ENCODE measurements at places on chromosomes 4 and X.

DNA sequence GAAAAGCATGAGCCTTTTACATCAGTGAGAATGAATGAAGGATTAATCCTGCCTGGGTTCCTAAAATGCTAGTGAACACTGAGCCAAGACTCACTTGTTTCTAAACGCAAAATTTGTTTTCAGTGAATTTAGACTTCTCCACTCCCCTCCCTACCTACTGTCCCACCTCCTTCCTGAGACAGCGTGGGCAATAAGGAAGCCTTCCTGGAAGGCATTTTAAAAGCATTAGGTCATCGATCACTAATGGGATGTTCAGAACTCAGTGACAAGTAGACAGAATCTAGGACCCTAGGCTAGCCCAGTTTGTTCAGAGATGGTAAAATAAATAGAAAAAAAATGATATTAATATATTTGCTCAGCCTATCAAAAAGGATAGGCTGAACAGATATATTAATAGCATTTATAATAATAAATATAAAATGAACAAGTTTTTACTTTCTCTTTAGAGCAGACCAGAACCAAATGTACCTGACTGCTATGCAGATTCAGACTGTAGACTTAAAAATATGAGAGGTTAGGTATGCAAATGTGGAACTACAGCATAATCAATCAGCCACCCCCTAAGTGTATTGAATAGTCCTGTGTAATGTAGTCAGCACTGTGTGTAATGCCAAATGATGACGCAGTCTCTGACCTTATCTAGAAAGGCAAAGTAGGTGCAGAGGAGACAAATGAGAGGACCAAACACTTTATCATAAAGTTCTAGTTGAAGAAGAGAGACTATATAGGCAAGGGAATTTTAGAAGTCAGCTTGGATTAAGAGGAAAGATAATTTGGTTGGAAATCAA, 331.1 kb downstream of the GPAT3 start:
- DNase-seq = no peak

- no peak for DNase-seq
Measured at GRCh38 chr4:1531683-1532548, 125.7 kb upstream of the NKX1-1 start.

DNA sequence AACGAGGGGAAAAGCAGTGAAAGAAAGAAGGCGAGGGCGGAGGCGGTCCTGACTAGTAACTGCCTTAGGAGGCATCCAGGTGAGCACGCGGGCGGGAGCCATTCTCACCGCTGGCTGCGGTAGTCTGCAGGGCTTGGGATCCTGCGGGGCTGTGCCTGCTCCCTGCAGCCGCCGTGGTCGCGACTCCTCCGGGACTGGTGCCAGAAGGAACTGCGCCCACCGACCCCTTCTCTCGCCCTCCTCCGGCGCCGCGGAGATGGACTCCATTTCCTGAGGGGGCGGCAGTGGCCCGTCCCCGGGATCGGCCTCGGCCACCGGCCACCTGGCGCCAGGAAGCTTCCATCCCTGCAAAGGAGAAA, 543 bp downstream of the NFXL1 start:
- DNase-seq = peak; percentile 45

DNA sequence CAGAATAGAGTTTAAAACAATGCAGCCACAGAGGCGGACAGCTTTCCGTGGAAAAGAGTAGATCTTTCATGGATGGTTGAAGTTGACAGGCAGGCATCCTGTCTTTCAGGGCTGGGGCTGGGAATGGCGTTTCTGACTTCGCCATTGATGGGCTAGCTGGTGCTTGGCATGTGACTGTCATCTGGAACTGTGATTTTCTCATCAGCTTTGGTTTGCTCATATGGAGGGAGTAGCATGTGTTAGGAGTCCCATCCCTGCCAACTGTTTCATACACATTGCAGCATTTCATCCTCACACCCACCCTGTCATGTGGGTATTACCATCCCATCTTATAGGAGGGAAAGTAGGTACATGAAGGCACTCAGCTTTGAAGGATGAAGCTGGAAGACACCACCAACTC, 49.2 kb upstream of the STX18 start:
- DNase-seq = no peak

DNA sequence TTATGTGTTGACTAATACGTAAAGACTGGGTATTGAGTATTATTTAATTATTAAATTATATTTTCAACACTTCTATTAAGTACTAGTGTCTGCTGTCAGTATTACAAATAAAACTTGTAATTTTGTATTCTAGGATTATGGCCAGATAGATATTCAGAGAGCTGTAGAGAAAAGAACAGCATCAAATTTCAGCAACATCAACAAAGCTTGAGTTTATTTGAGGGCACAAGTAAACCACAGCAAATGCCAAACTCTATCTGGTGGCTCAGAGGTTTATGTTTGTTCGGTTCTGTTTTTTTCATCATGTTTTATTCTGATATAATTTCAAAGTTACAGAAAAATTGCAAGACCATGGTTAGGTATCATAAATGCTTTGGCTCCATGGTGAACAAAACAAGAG, 1530.5 kb downstream of the PCDH18 start:
- no peak for DNase-seq

DNA sequence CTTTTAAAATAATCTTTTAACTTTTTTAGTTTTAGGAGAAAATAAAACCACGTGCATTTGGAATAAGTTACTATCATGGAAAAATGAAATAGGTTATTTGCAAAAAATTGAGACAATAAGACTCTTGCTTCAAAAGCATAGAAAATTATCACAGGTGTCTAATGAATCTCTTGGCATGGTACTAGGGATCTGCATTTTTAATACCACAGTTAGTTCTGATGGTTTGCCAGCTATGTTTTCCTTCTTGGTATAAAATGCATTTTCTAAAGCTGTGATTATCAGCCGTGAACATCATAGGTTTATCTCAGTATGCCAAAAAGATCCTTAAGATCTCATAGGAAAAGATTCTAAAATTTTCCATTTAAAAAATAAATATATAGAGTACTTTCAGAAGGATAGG, 83.9 kb downstream of the RASL11B start:
- DNase-seq = no peak

DNA sequence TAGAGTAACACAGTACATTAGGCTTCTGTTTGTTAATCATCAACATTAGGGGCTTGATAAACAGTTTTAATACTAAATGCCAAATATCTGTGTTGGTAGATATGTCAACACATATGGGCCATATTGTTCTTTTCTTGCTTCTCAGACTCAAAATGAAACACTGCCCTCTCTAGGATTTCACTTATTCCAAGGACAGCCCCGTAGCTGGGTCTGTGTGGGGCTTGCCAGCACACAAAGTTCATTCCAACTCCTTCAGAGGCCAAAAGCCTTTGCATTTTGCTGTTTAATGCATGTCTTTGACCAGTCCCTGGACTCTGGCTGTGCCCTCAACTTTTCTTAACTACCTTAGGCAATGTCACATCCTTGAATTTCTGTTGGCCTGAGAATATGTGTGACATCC, 102.0 kb upstream of the ZNF827 start:
- no peak for DNase-seq

DNA sequence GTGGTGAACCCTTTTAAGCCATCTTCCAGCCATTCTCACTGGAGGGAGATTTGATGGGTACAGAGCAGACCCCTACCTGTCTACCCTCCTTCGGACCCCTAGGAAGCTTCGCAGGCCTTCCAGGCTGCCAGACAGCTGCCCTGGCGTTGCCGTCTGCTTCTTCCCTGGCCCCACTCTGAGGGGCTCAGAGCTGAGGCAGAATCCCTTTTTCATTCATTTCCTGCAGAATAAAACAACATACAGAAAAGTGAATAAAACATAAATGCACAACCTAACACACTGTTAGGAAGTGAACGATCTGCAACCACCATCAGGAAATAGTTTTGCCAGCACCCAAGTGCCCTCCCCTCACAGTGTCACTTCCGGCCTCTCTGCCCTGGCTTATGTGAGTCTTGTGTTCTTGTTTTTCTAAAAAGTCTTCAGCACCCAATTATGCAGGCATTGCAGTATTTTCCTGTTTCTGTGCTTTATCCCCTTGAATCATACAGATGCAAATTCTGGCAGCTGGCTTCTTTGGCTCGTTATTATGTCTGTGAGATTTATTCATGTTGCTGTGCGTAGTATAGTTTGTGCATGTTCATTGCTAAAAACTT, 5.6 kb upstream of the ADD1 start:
- peak; percentile 57 for DNase-seq

GRCh38 chrX:151151665-151152267, 24.6 kb upstream of the GPR50 start:
- peak; percentile 46 for DNase-seq

DNA sequence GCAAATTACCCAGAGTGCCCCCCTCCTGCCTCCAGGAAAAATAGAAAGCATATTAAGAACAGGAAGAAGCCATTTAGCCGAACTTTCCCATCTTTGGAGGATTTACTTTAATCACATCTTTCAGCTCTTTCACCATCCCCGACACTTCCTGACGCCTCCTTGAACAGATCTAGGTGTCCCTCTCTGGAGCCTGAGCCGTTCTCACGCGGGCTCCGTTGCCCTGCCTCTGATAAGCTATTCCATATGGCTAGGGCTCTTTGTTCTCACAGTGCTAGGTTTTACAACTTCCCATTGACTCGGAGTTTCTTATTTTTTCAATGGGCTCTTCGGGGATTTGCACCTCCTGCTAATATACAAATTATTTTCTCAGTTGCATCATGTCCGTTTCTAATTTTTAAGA, 82.1 kb upstream of the GPC4 start:
- no peak for DNase-seq

GRCh38 chr4:174496631-174497432, 25.5 kb downstream of the HPGD start:
- no peak for DNase-seq

GRCh38 chr4:6416518-6417286, 55.7 kb downstream of the PPP2R2C start:
- no peak for DNase-seq

GRCh38 chr4:29467044-29467717, 1253.0 kb upstream of the PCDH7 start:
- no peak for DNase-seq

- DNase-seq = no peak
Measured at GRCh38 chr4:125827696-125828052, 512.9 kb downstream of the FAT4 start.

DNA sequence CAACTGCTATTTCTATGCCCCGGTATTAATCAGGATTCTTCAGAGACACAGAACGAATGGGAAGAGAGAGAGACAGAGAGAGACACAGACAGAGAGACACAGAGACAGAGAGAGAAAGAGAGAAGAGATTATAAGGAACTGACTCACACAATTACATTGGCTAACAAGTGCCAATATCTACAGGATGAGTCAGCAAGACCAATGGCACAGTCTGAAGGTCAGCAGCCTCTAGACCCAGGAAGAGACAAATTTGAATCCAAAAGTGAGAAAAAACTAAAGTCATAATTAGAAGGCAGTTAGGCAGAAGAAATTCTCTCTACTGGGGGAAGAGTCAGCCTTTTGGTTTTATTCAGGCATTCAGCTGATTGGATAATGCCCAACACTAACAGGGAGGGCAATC, 187.3 kb downstream of the MAB21L2 start:
- DNase-seq = no peak
